ENCODE measurements at places on chromosomes 16 and 17. TPM values are rescaled to one million over a fixed set of nuclear protein-coding genes. Genes with fewer than 3 reads are reported as not detected.

DNA sequence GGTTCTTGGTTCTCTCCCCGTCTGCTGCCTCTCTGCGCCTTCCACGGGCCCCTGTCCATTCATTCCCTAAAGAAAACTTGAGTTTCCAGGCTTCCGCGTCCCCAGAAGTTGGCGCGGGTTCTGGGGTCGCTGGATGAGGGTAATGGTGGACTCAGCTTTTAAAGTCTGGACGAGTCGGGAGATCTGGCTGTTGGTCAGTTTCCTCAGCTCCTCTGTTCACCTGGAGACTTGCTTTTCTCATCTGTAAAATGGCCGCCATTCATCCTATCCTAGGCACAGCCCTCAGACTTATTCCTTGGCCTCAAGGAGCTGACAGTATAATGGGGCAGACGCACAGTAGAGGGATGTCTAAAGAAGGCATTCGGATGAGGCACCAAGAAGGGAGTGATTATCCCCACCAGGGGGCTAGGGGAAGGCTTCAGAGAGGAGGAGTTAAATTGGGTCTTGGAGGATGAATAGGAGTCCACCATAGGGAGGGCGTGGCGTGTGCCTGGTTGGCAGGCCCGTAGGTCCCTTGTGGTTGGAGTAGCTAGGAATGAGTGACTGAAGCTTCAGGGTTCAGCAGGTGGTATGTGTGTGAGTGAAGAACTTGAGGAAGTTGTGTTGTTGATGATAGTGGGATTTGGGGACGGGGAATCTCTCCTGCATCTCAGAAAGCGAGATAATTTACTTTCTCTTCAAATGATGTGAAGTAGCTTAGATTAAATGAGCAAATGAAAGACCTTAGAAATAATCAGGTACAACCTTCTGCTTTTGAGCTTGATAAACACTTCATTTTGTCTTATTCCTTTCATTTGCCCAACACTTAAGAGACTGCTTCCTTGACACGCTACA, 652 bp downstream of the VPS35L start:
- H3K36me3 ChIP-seq: no peaks in the 10 kb centered on the region
- peak overlapping the region; percentile 73 for H3K27ac ChIP-seq
- no peaks in the 10 kb centered on the region for H3K27me3 ChIP-seq
- H3K4me3 ChIP-seq: peak overlapping the region; percentile 87

DNA sequence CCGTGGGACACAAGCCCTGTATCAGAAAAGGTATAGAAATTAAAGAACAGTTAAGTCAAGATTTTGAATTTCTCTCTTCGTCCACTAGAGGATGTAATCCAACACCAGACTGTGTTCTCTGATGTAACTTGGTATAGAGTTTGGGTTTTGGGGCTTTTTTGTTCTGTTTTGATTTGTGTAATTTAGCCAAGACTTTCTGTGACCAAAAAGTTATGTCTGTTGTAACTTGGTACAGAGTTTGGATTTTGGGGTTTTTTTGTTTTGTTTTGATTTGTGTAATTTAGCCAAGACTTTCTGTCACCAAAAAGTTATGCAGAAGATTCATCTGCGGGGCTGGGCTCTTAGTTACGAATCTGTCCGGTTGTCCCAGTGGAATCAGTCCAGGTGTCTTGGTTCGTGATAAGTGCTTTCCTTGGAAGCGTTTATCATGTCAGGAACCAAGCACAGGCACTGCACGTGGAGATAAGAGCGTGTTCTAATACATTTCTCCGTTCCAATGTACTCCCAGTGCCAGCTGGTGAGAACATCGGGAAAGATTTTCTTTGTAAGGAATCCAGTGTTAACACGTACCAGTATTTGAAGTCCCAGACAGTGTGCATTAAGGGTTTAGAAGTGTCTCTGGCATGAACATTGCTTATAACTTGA, 44.1 kb upstream of the SEC14L1 start:
- no peaks in the 10 kb centered on the region for H3K27me3 ChIP-seq
- no peak for DNase-seq
- H3K27ac ChIP-seq: no peak overlapping the region
- H3K4me1 ChIP-seq: peaks cover 14% of the 10 kb centered on the region

DNA sequence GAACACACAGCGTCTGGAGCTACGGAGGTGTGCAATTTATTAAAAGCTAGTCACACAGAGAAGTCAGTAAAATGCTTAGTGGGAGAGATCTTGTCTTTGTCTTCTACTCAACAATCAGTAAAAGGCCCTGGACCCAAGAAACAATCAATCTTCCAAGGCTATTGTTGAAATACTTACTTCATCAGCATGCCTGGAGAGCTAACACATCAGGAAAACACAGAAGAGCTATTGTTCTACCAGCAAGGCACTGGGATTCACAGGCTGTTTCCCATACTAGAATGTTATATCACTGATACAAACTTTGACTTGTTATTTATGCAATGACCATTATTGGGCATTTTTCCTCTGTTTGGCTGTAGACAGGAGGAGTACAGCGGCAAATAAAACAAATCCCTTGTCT, 247.8 kb upstream of the ERCC4 start:
- H3K27me3 ChIP-seq: no peaks in the 10 kb centered on the region
- no peaks in the 10 kb centered on the region for H3K36me3 ChIP-seq
- no peak for DNase-seq
- H3K27ac ChIP-seq: no peak overlapping the region
- no peaks in the 10 kb centered on the region for H3K4me1 ChIP-seq

- no peaks in the 10 kb centered on the region for H3K36me3 ChIP-seq
- no peak for DNase-seq
- no peak overlapping the region for H3K27ac ChIP-seq
- no peaks in the 10 kb centered on the region for H3K27me3 ChIP-seq
These were observed 12.5 kb upstream of the EPOP start for GRCh38 chr17:38687286-38687685.

- H3K36me3 ChIP-seq: no peaks in the 10 kb centered on the region
- no peak overlapping the region for H3K27ac ChIP-seq
- no peak for DNase-seq
- H3K4me1 ChIP-seq: peaks cover 7% of the 10 kb centered on the region
- H3K27me3 ChIP-seq: no peaks in the 10 kb centered on the region
These were observed 27.7 kb upstream of the CACNG5 start for GRCh38 chr17:66807182-66807581.

DNA sequence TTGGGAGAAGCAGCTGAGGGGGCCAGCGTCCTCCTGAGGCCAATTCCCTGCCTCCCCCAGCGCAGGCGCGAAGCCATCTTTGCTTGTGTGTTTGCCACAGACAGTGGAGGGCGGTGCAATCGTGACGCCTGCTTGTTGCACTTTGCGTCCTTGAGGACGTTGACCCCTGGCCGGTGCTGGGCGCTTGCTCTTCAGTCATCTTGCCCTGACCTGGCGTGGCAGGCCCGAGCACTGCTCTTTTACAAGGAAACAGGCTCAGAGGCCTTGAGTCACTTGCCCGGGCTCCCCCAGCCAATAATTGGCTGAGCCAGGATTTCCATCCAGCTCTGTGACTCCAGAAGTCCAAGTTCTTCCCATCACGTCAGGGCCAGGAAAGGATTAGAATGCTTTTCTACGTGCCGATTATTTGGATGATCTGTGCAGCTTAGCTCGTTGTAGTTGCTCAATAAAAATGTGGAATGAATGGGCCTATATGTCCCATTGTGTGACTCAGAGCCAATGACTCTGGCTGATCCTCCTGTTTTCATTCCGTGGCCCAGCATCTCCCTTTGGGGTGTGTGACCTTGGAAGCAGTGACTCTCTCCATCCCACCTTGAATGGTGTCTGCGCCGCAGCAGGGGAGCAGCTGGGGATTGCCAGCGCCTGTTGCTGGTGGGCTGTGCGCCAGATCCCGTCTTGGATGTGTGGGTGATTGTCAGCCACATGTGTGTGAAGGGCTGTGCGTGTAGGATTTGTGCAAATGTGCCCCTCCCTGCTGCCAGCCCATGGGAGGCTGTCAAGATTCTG, 214.1 kb downstream of the SEC14L1 start:
- peaks cover 14% of the 10 kb centered on the region for H3K4me1 ChIP-seq
- H3K36me3 ChIP-seq: no peaks in the 10 kb centered on the region
- no peak overlapping the region for H3K27ac ChIP-seq
- no peak for DNase-seq

GRCh38 chr17:83055911-83056582, 23.4 kb upstream of the METRNL start:
- no peak for DNase-seq
- H3K27me3 ChIP-seq: no peaks in the 10 kb centered on the region
- no peaks in the 10 kb centered on the region for H3K36me3 ChIP-seq
- no peak overlapping the region for H3K4me3 ChIP-seq

HLF gene
- 0.81 TPM for total RNA-seq

CMTM1 gene
- 8.6 TPM for total RNA-seq

PHF23 gene
- 51.9 TPM for total RNA-seq

GNAO1 gene
- total RNA-seq: 2.5 TPM

All from CD8-positive, alpha-beta memory T cell (primary cell).